ENCODE measurements at places on chromosomes 2 and 18.

GRCh38 chr18:46301571-46301970, 197.4 kb downstream of the HAUS1 start:
- no peak for DNase-seq

DNA sequence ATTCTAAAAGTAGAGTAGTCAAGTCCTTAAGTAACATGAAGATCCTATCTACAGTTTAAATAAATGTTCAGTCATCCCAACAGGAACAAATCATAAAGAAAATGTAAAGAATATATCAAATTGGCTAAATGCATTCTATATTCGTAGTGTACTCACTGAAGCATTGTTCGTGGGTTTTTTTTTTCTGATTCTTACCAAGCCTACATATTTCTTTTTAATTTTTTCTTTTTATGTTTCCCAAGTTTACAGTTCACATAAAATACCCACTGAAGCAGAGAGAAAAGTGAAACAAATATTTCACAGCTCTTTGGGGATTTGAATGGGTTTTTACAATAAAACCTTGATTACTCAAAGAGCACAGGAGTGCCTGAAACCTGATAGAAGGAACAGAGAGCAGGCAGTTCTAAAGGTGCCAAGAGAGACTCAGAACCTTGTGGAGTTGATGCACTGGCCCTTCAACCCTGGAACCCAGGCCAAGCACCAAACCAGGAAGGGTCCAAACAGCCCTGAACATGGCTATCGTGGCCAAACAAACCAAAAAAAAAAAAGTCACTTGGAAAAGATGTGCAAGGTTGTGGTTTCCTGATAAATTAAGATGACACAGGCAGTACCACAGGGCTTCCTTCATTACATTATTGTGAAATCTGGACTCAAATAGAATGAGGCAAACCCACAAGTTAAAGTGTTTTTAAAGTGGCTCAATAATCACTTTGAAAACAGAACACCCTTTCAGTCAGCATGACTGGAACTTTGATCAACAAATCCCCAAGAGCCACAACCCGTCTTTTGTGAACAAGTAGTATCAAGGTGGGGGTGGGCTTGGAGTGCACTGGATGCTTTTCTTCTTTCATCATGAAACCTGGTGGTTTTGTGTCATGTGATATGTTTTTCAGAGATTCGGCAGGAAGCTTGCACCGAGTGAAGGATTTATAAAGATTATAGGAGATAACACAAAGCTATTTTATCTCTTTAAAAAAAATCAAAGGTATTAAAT, 245.0 kb upstream of the FN1 start:
- peak; percentile 91 for DNase-seq

DNA sequence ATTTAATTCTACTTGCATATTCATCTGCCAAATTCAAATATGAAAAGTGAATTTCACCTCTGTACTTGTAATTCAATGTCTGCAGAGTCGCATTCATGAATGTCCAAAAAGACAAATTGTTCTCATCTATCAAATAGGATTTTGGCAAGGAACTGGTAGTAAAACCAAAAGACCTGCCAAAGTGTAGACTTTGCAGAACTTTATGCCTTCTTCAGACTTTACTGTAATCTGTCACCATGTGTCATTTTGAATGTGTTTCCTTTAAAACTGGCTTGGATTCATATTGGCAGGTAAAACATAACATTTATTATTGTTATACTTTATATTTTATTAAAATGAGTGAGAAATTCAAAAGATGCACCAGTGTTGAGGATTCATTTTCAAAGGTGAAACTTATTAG, 701.9 kb upstream of the LINC00305 start:
- no peak for DNase-seq

- DNase-seq, result peak; percentile 52
Observed at GRCh38 chr2:130728007-130728454, 839 bp upstream of the GPR148 start.

- no peak for DNase-seq
Observed at GRCh38 chr2:48319863-48320262, 210.1 kb upstream of the STON1 start.

DNA sequence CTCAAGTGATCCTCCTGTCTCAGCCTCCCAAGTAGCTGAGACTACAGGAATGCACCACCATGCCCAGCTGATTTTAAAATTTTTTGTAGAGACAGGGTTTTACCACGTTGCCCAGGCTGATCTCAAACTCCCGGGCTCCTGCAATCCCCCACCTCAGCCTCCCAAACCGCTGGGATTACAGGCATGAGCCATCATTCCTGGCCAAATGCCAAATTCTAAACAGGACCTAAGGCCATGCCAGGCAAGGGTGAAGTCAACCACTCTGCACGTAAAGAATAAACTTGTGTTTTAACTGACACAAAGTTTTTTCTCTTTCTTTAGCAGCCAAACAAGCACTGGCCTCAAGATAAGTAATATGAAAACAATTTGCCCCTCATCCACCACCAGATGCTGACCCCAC, 37.4 kb upstream of the SATB2 start:
- DNase-seq, result no peak

DNA sequence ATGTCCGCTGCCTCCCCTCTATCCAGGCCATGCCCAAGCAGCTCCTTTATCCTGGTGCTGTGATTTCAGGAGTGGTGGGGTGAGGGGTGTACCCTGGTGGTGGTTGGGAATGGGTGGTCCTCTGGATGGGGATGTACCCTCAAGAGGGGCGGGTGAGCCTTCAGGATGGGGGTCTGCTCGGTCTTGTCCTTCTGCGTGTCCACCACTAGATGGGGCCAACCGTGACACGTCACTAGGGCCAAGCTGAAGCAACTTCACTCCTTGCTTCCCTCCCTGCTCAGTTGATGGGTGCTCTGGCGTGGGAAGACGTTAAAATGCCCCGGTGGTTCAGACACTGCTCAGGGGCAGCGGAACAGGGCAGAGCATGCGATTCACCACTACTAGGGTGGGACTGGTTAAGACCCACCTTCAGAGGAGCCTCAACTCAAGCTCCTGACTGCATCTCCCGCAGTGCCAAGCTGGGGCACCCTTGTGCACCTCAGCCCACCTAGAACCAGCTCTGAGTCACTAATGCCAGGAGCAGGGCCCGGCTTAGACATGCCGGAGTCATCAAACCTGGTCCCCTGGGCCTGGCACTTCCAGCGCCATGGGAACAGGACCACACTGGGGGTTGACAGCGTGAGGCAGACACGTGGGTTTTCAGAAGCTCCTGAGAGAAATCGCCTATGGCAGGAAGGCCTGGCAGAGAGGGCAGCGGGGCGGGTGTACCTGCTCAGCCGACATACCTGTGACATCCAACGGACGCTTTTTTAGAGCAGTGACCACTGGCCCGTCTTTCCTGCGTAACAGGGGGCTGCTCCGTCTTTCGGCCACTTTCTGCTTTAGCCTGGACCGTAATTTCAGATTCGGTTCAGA, 256.7 kb downstream of the HDAC4 start:
- DNase-seq, result peak; percentile 69

DNA sequence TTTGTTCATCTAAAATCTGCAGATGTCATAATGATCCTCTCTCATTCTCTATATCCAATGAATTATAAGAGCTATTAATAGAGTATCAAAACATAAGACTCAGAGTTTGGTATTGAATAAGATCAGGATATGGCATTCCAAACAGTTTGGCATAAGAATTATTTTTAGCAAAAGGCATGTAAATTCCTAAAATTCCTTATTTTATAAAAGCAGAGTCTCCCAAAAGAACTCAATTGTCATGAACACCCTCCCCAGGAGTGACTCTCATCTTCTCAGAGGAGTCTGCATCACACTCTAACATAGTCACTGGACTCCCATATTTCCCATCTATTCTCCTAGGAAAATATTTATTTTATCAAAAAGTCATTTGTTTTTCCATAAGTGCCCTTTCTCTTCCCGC, 1710.2 kb upstream of the SLC39A10 start:
- no peak for DNase-seq

GRCh38 chr18:13183790-13184189, 34.8 kb upstream of the LDLRAD4 start:
- DNase-seq, result peak; percentile 28

- peak; percentile 42 for DNase-seq
Observed at GRCh38 chr18:331221-331821, 63.5 kb upstream of the THOC1 start.

- no peak for DNase-seq
Observed at GRCh38 chr2:165630236-165630635, 160.7 kb downstream of the CSRNP3 start.

- DNase-seq, result no peak
Observed at GRCh38 chr2:23241611-23242245, 143.3 kb upstream of the KLHL29 start.

DNA sequence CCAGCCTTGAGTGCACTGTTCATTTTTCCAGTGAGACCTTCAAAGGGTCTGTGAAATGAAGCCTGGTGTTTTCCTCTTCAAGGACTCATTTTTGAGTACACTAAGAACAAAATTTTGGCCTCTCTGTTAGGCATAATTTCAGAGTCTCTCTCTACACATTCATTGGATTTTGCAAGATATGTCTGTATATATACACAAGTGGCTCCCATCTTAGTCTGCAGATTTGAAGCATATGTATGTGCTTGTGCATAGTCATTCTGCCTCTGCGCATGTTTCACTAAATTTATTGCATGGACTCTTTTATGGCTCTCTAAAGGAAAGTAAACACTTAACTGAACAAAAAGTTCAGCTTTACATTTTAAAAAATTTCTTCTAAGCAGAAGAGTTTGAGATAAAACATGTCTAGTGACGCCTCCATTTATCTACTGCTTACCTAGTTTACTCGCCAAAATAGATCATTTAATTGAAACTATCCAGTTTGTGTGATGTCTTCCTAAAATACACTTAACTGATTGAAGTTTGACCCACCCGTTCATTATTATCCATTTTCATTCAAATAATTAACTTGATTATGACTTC, 145.9 kb downstream of the FMNL2 start:
- no peak for DNase-seq

DNA sequence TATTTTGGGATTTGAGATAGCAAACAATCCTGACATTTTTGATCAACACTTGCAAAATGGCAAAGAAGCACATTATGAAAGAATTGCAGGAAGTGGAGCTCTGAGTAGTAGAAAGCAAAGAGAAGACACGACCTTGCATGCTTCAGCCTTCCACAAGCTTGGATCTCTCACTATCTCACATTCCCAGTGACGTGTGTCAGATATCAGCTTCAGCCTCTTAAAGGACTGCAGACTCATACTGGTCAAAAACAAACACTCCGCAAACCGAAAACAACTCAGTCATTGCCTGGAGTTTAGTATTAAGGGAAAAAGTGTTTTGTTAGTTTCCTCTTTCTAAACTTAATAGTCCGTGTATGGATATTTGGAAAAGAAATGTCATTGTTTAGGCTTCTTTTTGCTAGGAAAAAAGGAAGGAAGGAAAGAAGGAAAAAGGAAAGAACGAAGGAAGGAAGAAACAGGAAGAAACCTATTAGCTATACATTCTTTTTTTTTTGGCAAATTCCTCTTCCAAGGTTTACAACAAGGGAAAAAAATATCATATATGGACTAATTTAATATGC, 32.6 kb upstream of the SLC40A1 start:
- peak; percentile 96 for DNase-seq

- no peak for DNase-seq
Observed at GRCh38 chr2:67996772-67997527, 65.9 kb downstream of the C1D start.

- no peak for DNase-seq
Observed at GRCh38 chr2:113905886-113906285, 16.0 kb downstream of the ACTR3 start.

DNA sequence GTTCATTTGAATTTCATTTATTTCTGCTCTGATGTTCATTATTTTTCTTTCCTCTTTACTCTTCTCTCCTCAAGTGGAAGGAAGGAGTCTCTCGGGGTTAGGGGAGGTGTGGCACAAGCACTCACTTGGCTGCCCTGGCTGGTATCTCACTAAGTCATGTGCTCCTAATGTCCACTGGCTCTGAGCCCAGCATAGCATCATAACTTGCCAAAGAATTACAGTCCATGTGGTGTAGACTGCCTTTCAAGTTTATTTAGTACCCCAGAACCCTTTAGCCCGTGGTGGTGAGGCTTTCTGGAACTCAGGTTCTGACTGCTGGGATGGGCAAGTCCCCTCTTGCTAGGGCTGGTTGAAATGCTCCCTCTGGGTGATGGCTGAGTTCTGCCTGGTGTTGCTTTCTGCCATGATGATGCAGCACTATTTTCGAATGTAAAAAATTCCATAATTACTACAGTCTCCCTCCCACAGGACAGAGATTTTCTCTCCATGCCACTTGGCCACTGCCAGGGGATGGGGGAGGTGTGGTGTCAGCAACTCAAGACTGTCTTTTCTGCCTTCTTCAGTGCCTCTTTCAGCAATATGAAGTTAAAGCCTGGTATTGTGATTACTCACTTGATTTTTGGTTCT, 22.2 kb downstream of the SPAG16 start:
- peak; percentile 88 for DNase-seq

GRCh38 chr2:80058562-80058961, 246.0 kb downstream of the LRRTM1 start:
- DNase-seq, result no peak

- DNase-seq, result no peak
Observed at GRCh38 chr2:24501813-24502212, 10.8 kb downstream of the NCOA1 start.

GRCh38 chr2:155714983-155715382, 617.5 kb downstream of the NR4A2 start:
- no peak for DNase-seq

DNA sequence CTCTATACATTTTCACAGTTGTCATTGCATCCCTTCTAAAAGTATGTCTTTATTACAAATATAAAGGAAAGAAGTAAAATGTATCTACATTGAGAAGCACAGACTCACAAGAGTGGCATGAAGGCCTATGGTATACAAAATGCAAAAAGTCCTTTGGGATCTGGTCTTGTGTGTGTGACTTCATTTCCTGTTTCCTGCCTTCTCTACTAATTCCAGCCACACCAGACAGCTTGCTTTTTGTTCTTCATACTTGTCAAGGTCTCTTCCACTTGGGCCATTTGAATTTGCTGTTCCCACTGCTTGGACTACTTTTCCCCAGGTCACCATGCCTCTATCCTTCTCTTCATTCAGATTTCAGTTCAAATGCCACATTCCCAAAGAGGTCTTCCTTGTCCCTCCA, 6.7 kb upstream of the PNO1 start:
- DNase-seq, result peak; percentile 8

GRCh38 chr2:169065864-169066517, 3.4 kb upstream of the DHRS9 start:
- no peak for DNase-seq

DNA sequence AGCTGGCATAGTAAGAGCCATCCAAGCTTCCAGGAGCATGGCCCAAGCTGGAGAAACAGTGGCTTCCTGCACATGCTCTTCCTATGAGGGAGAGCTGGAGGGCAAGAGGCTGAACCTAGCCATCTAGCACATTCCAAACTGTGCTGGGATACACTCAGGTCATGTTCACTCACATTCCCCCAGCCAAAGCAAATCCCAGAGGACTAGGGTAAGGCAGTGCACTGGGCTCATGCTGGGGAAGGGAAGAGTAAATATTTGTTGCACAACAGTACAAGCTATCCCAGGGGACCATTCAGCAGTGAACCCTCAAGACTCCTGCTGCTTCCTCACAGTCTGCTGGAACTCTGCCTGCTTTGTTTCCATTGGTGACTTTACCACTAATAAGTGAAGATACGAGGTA, 20.7 kb upstream of the GYPC start:
- DNase-seq, result peak; percentile 96

GRCh38 chr18:11948852-11949523, 32.3 kb upstream of the IMPA2 start:
- no peak for DNase-seq

Data from cardiac muscle cell (in vitro differentiated cells and primary cell).